ENCODE measurements at places on chromosomes 5 and 9.

DNA sequence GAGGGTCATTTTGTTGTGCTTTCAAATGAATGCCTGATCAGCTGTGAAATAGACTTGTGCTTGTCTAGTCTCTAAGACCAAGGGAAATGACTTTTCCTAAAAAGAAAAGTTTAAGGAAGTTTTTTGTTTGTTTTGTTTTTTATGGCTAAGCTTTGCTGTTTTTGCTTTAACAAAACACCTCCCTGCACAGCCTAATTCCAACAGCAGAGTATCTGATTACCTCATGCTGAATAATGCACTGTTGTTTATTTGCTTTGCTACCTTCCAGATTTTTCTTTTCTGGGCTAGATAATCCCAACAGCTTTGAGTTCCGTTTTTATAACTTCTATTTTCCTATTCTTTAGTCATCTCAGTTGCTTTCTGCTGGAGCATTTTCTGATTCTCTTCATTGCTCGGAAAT is 95.8 kb downstream of the AOPEP start:
- DNase-seq: no peak

- DNase-seq: no peak
Measured at GRCh38 chr5:80711938-80712337, 57.2 kb upstream of the DHFR start.

- DNase-seq: no peak
Measured at GRCh38 chr5:178083922-178084321, 29.4 kb upstream of the N4BP3 start.

- no peak for DNase-seq
Measured at GRCh38 chr9:89889865-89890264, 285.1 kb downstream of the GADD45G start.

- DNase-seq: no peak
Measured at GRCh38 chr9:100498592-100498991, 25.6 kb downstream of the TMEFF1 start.

- DNase-seq: no peak
Measured at GRCh38 chr9:122376796-122377195, 6.0 kb downstream of the PTGS1 start.

GRCh38 chr9:77085416-77085815 is 66.0 kb downstream of the FOXB2 start:
- DNase-seq: no peak

DNA sequence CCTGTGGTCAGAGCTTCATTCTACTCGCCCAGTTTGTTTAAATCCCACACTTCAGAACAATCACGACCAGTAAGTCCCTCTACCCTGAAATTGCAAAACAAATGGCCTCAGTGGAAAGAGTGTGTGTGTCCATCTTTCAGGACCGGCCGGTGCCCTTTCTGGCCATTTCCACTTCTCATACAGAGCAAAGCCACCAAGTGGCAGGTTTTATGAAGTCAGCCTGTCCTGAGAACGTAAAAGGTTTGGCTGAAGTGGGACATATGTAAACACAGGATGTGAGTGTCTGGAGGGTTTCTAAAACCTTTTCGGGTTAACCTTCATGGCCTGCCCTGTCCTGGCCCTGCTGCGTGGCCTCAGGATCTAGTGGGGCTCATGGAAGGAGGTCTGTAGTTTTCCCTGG is 24.7 kb downstream of the NXNL2 start:
- no peak for DNase-seq

DNA sequence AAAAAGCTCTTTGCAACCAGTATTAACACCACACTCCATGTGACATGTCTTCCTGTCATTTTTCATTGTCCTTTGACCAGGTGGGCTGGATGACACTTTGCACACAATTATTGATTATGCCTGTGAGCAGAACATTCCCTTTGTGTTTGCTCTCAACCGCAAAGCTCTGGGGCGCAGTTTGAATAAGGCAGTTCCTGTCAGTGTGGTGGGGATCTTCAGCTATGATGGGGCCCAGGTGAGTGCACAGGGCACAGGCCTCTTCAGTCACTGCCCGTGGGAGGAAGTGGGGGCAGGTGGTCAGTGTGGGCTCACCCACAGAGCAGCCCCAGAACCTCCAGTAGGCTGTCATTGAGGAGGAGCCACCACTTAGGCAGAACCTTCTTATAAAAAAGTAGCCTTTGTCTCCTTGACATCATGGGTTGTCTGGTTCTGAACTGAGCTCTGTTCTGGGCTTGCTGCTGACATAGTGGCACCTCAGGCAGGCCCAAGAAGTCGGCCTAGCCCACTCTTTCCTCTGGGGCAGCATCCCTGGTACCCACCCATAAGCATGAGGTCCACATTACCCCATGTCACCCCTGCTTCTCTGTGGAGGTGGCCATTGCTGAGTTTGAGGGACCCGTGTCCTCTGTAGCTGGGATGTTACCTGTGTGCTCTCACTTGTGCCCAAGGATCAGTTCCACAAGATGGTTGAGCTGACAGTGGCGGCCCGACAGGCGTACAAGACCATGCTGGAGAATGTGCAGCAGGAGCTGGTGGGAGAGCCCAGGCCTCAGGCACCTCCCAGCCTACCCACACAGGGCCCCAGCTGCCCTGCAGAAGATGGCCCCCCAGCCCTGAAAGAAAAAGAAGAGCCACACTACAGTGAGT is 39.3 kb downstream of the SECISBP2 start:
- DNase-seq: no peak

- DNase-seq: no peak
Measured at GRCh38 chr5:158119961-158120723, 261.2 kb upstream of the CLINT1 start.

- no peak for DNase-seq
Measured at GRCh38 chr5:117623042-117623805, 1048.6 kb upstream of the SEMA6A start.

- DNase-seq: no peak
Measured at GRCh38 chr9:85212887-85213286, 528.9 kb downstream of the AGTPBP1 start.

DNA sequence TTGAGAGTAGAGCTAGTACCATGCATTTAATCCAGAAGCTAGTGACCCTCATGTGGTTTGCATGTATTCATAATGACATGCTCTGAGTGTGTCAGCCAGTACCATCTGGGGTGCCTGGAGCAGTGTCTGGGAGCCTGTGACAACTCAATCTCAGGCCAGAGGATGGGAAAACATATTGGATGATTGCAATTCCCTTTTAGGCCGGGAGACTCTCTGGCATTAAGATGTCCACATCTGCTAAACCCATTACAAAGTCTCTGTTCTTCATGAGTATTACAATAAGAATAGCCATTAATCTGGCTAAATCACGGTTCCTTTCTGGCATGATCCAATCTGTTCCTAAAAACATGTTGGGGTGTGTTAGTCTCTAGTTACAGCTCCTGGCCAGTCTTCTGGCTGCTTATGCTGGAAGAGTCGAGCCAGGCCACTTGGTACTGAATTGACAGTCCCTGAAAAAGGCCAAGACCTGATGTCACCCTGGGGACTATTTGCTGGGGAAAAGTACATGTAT is 475.7 kb downstream of the ENC1 start:
- DNase-seq: no peak

GRCh38 chr9:133342570-133342969 is 5.4 kb downstream of the MED22 start:
- DNase-seq: no peak

GRCh38 chr5:132853790-132854189 is 12.5 kb downstream of the GDF9 start:
- no peak for DNase-seq

DNA sequence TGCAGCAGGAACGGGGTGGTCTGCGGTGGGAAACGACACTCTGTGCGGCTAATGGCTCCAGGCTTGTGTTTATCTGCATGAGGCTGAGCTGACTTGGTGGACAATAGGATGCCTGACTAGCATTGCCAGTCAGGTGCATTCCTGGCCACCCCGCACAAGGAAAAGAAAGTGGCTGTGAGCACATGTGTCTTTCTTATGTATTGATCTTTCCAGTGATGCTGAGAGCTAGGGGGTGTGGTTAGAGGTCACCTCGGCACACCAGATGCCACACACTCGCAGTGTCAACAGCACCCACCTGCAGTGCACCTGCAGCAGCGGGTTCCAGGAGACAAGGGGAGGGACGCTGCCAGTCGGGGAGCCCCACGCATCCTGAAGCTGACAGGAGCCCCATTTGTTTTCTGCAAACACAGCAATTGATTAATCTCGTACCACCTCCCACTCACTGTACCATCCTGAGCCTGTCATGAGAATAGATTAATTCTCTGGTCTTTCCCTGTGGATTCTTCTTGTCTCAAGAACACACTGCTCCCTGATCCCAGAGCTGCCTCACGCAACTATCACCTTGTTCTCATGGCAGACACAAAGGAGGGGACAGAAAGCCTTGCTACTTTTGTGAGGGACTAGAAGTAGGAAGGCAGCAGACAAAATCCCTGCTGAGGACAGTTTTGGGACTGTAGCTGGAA is 251.7 kb upstream of the WWC1 start:
- no peak for DNase-seq

DNA sequence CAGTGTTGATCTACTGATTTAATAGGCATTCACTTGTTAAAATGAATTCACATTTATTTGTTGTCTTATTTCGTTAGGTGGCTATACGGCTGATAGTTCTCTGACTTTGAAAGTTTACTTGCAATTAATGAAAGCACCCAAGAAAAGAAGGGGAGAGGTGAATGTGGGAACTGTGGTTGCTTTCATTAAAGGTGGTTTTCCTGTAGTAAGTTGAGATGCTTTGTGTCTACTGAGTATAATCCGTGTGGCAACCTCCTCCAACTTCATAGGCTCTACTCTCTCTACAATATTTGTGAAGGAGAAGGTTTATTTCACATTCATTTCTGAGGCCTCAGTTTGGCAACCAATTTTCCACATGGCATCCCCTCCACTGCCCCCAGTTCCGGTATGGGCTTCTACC is 12.8 kb upstream of the MACIR start:
- no peak for DNase-seq

GRCh38 chr9:18496256-18497000 is 22.5 kb downstream of the ADAMTSL1 start:
- no peak for DNase-seq

GRCh38 chr9:129084087-129084486 is 3.2 kb downstream of the DOLPP1 start:
- DNase-seq: no peak

DNA sequence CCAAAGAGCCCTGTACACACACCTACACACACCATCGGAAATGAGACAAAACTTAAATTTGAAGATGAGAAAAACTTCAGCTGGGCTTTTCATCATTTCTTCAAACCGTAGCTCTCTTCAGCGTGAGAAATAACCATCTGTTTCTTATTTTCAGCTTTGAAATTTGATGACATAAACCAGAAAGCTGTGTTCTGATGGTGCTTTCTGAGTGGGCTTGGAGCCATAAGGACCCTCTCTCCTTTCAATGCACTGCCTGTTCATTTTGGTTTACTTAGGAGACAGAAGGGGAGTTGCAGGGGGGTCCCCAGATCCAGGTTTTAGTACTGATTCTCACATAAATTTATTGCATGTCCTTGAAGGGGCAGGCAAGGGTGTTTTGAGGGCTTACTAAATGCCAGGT is 9.5 kb downstream of the FBXO10 start:
- no peak for DNase-seq

GRCh38 chr9:96654450-96655197 is 493 bp downstream of the PRXL2C start:
- DNase-seq: peak; percentile 48

- no peak for DNase-seq
Measured at GRCh38 chr5:51821697-51822096, 438.4 kb downstream of the ISL1 start.

GRCh38 chr5:157359356-157360055 is 93.6 kb downstream of the CYFIP2 start:
- no peak for DNase-seq

DNA sequence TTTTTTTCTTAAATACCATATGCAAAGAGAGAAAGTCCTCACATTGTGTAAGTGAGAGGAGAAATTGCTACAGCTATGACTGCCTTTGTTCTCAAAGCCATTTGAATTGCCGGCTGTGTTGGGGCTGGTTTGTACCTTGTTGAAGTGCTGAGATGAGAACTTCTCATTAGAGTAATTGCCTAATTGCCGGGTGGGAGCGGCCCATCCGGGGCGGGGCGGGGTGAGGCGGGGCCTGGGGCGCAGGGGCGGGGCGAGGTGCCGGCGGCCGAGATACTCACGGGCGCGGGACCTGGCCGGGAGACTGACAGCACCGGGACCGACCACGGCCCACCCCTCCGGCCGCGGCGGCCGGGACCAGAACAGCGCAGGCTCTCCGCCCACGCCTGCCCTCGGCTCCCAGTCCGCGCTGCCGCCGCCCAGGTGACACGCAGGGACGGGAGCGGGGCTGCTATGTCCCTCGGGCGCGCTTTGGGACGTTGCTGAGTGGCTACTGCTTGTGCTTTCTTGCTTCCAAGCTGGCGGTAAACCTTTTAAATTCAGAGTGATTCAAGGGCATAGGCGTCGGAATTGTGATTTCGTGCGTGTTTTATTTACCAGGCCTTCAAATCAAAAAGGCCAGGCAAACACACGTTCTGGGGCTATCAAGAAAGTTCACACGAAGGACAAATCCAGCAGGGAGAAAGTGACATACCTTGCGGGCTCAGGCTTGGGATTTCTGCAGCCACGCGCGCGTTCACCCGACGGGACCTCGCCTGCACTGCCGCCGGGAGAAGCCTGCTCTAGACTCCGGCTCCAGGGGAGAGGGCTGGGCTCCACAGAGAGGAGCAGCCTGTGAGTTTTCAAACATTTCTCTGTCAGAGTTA is 269.1 kb downstream of the FANCC start:
- DNase-seq: peak; percentile 51

DNA sequence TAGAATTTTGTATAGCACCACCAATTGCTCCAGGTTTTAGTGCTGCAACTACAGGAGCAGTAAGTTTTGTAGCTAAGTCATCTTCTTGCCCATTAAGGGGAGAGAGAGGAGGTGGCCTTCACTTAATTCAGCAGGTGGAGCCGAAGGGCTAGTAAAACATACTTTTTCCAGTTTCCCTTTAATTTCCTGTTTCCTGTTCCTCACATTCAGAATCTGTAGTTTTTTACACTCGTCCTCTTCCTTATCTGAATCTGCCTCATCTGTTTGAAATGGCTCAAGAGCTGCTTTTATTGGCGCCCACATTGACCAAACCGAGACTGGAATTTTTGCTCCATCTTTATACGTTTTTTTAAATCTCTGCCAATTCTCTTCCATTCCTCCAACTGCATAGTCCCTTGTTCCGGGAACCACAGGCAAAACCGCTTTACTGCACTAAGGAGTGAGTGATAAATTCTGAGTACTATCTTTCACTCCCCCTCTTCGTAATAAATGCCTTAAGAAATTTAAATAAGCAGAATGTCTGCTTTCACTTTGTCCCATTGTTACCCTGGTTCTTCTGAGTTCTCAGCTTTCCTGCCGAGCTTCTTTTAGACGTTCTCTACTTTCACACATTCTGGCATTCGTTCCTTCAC is 133.9 kb downstream of the DROSHA start:
- no peak for DNase-seq

GRCh38 chr9:785997-786396 is 55.5 kb upstream of the DMRT1 start:
- peak; percentile 31 for DNase-seq

- DNase-seq: no peak
Measured at GRCh38 chr5:53099546-53099945, 10.0 kb downstream of the MOCS2 start.

Data from CD14-positive monocyte (primary cell).